ENCODE measurements at places on chromosomes 1 and 21.

- no peak for DNase-seq
Observed at GRCh38 chr1:226309398-226310244, 657 bp upstream of the LIN9 start.

DNA sequence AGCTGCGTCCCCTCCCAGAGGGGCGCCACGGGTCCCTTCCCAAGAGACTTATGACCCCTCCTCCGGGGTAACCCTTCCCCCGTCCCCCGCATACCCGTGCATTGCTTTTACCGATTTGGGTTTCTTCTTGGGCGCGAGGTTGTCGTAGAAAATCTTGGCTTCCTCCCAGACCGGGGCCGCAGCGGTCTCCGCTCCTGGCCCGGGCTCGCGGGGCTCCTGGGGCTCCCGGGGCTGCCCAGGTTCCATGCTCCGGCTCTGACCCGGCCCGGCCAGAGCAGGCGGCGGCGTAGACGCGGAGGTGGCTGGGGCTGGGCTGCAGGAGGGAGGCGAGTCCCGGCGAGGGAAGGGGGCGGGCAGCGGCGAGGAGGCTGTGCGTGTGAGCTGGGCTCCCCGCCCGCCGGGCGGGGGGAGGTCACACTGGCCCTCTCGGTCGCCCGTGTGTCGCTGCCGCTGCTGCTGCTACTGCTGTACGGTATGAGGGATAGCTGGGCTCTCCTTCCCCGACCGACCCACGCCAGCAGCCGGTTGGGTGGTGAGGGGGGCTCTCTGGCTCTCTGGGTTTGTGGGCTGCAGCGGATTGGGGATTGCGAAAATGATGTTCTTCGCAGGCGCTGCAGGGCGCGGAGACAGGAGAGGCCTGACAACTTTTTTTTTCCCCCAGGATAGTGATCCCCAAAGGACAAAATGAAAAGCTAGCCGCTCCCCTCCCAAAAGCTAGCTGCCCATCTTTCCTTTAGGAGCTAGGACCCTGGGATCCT lies at the start of gene NT5C1A:
NT5C1A (minus strand) TSS at position 315 of the 758 bp plus-strand sequence; CDS start at position 246, 69 bp downstream.
- DNase-seq = no peak

- no peak for DNase-seq
Observed at GRCh38 chr1:209755256-209755655, 597 bp upstream of the TRAF3IP3 start.

DNA sequence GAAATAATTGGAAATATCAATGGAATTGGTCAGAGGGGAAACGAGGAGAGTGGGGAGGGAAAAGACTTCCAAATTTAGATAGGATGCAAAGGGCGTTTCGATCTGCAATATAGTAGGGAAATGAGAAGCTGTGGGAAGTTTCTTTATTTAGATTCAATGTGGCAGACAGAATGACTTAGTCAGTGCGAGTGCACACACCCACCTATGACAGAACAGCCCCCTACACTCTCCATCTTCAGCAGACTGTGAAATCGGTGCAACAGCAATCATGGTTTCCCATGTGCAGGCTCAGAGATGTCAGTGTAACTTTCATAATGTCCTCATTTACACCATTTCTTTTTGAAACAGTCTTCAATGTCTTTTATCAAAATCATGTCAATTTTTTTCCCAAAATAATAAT lies 46.0 kb downstream of the DIP2A start:
- no peak for DNase-seq

DNA sequence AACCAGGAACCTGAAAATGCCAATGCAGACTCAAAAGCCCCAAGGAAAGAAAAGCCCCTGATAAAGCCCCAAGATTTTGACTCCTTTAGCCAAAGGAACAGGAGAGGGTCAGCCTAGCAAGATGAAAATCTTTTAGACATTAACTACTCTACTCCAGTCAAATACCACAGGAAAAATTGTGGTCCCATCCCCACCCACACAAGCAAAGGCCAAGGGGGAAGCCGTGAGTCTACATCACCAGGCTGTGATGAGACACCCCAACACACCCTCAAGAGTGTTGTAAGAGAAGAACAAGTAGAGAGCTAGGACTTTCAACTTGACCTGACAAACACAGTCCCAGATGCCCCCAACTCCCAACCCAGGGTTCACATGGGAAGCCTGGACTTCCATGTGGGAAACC lies 192.8 kb upstream of the NR5A2 start:
- no peak for DNase-seq

- no peak for DNase-seq
Observed at GRCh38 chr1:183933528-183934179, 103.9 kb downstream of the COLGALT2 start.

DNA sequence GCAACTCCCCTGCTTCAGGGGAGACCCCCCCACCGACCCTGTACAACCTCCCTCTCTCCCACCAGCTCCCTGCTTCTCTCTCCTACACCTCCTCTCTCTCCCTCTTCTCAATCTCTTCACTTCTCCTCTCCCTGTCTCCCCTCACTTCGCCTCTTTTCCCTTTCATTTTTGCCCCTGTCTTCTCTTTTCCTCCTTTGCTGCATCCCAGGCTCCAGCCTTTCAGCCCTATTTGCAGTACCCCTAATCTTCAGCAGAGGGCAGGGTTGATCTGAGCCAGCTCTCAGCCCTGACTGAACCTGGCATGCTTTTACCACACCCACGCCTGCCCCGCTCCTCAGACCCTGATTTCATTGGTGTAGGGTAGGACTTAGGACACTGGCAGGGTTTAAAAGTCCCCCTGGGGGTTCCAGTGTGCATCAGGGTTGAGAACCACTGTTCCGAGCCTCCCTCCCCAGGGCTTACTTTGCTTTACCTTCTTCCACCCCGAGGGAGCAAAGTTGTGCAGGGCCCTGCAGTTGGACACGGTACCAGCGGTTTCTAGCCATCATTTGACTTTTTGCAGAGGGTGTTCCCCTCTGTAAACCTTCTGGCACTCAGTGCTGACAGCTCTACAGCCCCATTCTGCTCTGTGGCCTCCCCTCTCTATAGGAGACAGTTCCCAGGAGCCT lies 67.3 kb upstream of the CNTN2 start:
- DNase-seq = peak; percentile 64

DNA sequence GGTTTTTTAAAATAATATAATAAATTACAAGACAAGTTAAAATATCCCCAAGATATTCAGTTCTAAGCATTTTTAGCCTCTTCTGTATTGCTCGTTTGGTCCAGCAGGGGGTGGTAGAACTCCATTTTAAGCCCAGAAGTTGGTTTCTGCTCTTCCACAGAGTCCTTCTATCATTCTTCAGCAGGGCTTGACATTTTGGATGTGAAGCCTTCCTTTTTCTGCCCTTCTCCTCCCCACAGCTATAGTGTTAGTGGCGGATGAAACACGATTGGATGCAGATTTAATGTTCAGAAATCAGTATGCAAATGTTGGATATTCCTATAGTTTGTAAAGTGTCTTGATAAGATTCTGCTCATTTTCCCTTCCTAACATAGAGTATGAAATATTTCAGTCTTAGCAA lies 1.4 kb downstream of the NCAM2 start:
- no peak for DNase-seq

DNA sequence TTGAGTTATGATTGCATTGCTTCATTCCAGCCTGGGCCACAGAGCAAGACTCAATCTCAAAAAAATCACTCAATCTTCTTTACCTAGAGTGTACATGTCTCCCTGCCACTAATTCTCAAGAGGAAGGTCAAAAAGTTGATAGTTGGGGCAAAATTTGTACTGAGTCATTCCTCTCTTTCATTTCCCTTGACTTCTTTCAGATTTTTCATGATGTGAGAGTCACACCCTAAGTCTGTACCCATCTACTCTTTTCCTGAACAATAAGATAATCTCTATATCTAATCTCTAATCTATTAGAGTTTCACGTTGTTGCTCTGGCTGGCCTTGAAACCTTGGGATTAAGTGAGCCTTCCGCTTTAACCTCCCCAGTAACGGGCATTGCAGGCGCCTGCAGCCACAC lies 1.1 kb upstream of the BRDT start:
- DNase-seq = no peak

DNA sequence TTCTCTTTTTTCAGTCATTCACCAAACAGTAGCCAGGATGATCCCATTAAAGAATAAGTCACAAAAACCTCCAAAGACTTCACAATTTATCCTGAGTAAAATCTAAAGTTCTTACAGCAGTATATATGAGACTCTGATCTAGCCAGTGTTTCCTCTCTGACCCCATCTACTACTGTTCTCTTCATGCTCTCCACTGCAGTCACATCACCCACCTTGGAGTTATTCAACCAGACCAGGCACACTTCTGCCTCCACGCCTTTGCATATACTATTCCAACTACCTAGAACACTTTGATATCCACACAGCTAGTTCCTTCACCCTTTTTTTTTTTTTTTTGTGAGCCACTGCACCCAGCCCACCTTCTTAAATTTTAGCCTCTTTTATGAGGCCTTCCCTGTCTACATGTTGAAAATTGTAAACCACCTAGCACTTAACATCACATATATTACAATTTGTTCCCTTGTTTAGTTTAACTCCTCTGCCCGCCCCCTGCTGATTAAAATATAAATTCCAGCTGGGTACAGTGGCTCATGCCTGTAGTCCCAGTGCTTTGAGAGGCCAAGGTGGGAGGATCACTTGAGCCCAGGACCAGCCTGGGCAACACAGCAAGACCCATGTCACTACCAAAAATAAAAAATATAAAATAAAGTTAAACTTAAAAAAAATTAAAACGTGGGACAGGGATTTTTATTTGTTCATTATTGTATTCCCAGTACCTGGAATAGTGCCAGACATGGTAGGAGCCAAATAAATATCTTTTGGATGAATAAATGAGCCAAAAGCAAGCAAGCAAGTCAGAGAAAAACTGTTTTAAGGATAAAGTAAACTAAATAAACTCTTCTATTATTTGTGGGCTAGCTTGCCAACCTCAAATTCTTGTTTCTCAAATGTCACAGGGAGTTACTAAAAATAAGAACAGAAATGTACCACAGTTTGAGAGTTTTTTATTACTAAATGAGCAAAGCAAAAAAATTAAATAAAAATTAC lies 35.2 kb upstream of the MUTYH start:
- no peak for DNase-seq

GRCh38 chr1:198627436-198628066 lies 11.3 kb upstream of the PTPRC start:
- DNase-seq = no peak

DNA sequence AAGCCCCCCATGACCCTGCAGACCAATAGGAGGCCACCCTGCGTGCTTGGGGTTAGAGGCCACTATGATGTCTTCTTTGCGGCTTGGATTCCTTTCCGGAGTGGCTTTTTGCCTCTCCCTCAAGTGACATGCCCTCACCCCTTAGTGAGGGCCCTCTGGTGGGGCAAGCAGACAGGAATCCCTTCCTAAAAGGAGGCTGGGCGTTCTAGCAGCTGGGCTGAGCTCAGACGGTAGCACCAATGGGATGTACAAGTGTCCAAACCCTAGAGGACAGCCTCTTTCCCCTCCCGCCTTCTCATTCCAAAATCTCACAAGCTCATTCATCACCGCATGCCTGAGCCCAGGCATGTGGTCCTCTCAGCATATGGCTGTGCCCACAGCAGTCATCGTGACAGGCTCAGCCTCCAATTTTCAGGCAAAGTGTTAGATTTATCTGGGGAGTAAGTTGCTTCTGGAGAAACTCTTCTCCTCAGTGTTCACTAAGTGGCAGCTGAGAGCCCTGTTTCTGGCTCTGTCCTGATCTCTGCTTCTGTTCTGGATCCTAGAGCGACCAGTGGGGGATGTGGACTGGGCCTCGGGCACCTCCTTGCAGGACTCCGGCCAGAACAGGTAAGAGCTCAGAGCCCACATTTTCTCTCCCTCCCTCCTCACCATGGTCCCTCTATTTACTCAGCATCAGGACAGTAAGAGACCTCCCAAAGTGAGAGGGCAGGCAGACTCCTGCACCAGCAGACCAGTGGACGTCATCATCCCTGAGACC lies 4.8 kb downstream of the KIAA1614 start:
- DNase-seq = no peak

GRCh38 chr1:161953256-161953920 lies 70.3 kb downstream of the OLFML2B start:
- no peak for DNase-seq

GRCh38 chr1:11860587-11860986 lies 1.8 kb upstream of the NPPB start:
- no peak for DNase-seq

DNA sequence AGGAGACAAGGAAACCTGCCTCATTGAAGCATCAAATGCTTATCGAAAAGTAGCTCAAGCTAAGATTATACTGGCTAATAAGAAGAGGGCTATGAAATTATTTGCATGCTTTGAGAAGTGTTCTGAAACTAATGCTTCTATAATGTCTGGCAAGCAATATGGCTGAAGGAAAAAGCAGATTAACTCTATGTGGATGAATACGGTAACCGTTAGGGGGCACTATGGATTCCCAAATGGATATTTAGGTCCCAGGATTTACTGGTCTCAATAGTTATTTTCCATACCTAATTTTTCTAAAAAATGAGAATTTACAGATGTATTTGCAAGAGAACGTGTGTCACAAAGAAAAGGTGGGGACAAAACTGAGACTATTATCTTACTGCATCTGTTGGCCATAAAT lies 34.6 kb upstream of the RRP15 start:
- DNase-seq = no peak

DNA sequence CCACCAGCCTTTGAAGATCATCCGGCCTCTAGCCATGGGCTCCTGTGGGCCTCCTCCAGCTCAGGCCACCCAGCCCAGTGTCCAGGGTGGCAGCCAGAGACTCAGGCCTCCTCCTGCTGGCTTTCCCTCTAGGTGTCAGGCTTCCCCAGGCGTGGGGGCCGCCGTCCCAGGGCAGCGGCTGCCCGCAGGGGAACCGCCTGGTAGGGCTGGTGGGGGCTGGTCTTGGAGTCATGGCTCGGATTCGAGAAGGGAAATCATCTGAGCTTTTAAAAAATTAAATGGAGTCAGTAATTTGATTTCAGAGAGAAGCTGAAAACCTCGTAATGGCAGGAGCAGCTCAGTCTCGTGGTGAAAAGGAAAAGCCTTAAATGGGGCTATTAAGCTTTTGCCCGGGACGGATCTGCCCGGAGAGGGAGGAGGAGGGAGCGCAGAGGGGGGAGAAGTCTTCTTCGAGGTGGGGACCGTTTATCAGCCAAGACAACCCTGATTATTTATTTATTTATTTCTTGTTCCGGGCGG lies 66.4 kb upstream of the TARDBP start:
- no peak for DNase-seq

- DNase-seq = no peak
Observed at GRCh38 chr1:155277902-155278688, 832 bp downstream of the HCN3 start.

DNA sequence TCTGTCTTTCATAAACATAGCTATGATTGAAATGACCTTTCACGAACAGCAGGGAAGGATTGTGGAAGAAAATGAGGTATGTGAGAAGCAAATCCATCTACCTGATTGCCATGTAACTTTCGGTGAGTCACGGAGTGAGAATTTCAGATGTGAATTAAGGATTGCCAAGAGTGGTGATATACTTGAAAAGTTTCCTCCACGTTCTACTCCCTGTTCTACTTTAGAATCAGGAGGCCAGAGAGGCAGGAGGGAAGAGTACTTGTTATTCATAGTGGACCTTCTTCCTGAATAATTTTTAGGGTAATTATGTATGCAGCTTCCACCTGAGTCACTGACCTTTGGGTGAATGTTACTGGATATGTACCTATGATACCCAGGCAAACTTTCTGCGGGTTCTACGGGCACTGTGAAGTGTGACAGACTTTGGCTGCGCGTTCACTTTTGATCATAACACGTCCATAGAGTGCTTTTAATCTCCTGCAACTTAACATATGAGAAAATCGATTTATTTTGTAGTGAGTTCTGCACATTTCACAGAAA lies 2.6 kb upstream of the KCNE1 start:
- DNase-seq = peak; percentile 52

- peak; percentile 92 for DNase-seq
Observed at GRCh38 chr1:16175610-16176553, 20.0 kb upstream of the EPHA2 start.

- DNase-seq = no peak
Observed at GRCh38 chr1:17885663-17886320, 130.7 kb downstream of the ACTL8 start.

All from right atrium auricular region (tissue), 2 donors.